ENCODE measurements at places on chromosomes 3 and 15. TPM values are rescaled to one million over a fixed set of nuclear protein-coding genes. Genes with fewer than 3 reads are reported as not detected.

Gene DAZL
- 2.0 TPM for polyA plus RNA-seq

Gene ZNF660
- polyA plus RNA-seq = 3.6 TPM

Gene CFAP92
- not detected for polyA plus RNA-seq

GRCh38 chr3:107969525-107969924 lies 121.3 kb downstream of the CD47 start:
- DNase-seq = no peak
- peaks cover 5% of the 10 kb centered on the region for H3K4me1 ChIP-seq
- no peaks in the 10 kb centered on the region for H3K36me3 ChIP-seq

GRCh38 chr3:128430301-128430700 lies 36.4 kb downstream of the DNAJB8 start:
- no peak overlapping the region for H3K27ac ChIP-seq
- DNase-seq = no peak
- no peak overlapping the region for H3K4me3 ChIP-seq

DNA sequence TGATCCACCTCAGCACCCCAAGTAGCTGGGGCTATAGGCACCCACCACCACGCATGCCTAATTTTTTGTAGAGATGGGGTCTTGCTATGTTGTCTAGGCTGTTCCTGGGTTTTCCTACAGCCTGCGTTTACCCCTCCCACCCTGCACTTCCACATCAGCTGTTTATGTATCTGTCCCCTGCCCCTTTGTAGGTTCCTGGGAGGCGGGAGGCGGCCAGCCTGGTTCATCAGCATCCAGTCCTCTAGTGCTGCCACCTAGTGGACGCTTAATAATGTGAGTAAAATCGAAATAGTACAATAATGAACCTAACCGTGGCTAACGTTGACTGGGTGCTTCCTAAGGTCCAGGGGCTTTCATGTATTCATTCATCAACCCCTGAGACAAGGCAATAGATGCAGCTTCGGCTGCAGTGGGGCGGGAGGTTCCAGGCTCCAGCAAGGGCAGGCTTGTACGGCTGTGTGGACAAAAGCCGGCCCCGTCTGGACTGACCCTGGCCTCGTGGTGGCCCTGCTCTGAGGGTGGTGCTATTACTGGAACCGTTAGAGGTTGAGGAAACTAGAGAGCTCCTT lies 1.2 kb upstream of the LCTL start:
- peak; percentile 44 for DNase-seq
- H3K27me3 ChIP-seq = no peaks in the 10 kb centered on the region
- no peak overlapping the region for H3K4me3 ChIP-seq
- peaks cover 9% of the 10 kb centered on the region for H3K4me1 ChIP-seq
- H3K36me3 ChIP-seq = no peaks in the 10 kb centered on the region

GRCh38 chr15:66701422-66702034 lies 508 bp upstream of the SMAD6 start:
- H3K36me3 ChIP-seq = no peaks in the 10 kb centered on the region
- peak; percentile 46 for DNase-seq
- peak overlapping the region; percentile 93 for H3K27ac ChIP-seq
- H3K27me3 ChIP-seq = peaks cover 11% of the 10 kb centered on the region
- peak overlapping the region; percentile 95 for H3K4me3 ChIP-seq

Measured in naive B cell (primary cell).